Activated naive CD4-positive, alpha-beta T cell treated with anti-CD3 and anti-CD28 coated beads, Interleukin-2, amount 50 U/mL, for 16 hours (primary cell): ENCODE measurements at places on chromosomes 16 and 17.
A peak's percentile ranks its signal among the peaks of the same experiment; 100 is the strongest.

DNA sequence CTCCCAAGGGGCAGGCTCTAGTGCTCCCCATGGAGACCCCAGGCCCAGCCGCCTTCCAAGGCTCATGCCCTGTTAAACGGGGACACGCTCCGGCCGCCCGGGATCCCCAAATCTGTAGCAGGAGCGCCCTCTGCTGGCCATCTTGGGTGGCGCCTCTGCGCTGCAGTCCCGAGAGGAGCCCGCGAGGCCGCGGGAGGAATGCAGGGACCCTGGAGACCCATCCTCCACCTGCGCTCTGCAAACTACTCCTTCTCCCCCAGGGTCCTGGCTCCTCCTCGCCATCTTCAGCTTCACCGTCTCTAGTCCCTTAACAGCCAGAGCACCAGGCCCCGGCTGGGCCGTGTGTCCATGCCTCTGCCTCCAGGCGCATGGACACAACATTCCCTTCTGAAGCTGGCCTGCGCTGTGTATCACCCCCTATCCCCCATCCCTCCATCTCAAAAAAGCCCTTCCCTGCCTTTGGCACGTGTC is 23.6 kb upstream of the KRT17 start:
- DNase-seq, result peak; percentile 89

DNA sequence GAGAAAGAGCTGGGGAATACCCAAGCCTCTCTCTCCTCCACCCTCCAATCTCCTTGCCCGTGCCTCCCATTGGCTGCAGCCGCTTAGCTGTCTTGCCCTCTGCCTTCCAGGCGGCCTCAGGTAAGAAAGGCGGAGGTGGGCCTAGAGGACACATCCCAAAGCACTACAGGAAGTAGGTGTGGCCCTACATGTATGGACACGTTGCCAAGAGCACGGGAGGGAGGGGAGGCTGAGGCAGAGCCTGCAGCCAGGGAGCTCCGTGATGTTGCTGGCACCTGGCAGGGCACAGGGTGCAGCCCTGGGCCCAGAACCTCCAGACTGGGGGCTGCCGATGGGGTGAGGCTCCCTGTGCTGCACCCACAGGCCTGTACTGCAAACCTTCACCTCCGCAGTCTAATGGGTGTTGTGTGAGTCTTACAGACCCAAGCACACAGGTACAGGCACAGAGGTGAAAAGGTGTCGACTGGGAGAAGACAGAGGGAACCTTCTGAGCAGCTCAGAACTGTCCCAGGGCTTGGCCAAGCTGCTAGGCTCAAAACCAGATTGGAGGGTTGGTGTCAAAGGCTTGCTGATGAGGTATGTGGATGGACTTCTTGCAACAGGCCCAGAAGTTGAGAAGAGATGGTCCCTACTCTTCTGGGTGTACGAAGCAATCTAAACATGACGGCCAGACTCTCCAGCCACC is 23.5 kb upstream of the FOXK2 start:
- no peak for DNase-seq

DNA sequence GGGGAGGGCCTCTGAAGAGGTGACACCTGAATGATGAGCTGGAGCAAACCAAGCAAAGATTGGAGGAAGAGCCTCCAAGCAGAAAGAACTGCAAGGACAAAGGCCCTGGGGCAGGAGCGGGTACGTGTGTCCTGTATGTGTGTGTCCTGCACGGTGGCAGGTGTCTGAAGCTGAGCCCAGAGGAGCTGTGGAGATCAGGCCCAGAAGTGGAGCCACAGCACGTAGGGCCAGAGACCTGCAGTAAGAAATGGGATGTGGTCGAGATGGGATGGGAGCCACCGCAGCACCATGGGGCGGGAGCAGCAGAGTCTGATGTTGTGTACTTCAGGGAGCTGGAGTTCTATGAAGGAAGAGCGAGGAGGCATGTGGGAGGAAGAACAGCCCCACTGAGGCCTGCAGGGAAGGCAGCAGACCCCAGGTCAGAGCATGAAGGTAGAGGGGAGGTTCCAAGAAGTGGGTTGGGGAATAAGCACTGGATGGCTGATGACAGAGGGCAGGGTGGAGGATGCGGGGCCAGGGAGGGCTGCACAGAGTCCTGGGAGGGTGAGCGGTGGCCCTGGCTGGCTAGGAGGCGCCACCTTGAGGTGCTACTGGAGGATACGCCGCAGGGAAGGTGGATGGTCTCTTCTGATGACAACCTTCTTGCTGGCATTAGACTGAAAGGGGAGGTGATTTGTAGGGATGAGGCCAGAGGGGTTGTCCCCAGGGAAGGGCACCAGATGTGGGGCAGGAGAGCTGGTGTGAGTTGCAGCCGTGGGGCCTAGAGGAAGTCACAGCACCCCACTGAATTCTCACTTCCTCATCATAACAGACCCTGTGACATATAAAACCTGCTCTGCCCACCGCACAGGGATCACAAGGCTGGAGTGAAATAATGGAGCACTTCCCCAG is 10.6 kb upstream of the CETP start:
- peak; percentile 63 for DNase-seq

DNA sequence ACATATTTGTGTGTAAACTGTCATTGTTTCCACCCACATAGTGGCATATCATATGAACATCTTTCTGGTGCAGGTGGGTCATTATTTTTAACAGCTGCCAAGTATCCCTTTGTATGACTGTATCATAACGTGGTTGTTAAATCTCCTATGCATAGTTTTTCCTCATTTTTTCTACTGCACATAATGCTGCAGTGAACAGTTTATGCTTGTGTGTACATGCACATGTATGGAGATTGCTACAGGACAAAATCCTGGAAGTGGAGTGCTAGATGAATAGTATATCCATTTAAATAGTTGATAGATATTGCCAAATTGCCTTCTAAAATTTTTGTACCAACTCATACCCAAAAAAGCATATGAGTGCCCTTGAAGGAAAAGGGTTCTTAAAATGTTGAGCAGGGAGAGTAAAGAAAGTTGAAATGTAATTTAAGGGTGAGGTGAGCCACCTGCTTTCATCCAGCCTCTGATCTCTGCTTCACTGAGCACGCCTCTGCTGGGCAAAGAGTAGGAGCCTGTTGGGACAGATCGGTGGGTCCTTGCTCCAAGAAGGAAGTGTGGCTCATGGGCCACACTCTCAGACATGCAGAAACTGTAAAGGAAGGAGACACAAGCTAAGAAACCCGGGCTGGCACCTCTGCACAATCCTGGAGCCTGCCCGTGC is 55.3 kb downstream of the HLF start:
- no peak for DNase-seq

GRCh38 chr16:47777220-47777619 is 316.1 kb downstream of the PHKB start:
- no peak for DNase-seq

GRCh38 chr17:70327279-70327678 is 157.9 kb downstream of the KCNJ2 start:
- DNase-seq, result no peak

GRCh38 chr16:27706156-27706865 is 156.4 kb downstream of the KATNIP start:
- no peak for DNase-seq

GRCh38 chr17:39899215-39899614 is 19.2 kb downstream of the GSDMB start:
- no peak for DNase-seq

DNA sequence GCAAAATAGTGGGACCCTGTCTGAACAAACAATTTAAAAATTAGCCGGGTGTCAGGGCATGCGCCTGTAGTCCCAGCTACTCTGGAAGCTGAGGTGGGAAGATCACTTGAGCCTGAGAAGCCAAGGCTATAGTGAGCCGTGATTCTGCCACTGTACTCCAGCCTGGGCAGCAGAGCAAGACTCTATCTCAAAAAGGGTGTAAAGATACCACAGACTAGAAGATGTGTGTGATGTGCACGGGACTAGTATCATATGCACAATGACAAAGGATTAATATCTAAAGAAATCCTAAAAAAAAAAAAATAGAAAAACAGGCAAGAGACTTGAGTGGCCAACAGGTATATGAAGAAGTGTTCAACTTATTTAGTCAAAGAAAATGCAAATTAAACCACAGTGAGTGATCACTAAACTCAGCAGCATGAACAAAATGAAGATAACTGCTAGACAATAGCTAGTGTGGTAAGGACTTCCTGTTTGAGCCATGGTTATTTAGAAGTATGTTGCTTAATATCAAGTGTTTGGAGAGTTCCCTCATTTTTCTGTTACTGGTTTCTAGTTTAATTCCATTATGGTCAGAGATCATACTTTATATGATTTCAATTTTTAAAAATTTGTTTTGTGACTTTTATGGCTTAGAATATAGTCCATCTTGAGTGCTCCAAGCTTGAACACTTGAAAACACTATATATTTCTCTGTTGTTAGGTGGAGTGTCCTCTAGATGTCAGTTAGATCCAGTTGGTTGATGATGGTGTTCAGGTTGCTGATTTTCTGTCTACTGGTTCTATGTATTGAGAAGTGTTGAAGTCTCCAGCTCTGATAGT is 14.7 kb upstream of the SLX4 start:
- DNase-seq, result no peak

DNA sequence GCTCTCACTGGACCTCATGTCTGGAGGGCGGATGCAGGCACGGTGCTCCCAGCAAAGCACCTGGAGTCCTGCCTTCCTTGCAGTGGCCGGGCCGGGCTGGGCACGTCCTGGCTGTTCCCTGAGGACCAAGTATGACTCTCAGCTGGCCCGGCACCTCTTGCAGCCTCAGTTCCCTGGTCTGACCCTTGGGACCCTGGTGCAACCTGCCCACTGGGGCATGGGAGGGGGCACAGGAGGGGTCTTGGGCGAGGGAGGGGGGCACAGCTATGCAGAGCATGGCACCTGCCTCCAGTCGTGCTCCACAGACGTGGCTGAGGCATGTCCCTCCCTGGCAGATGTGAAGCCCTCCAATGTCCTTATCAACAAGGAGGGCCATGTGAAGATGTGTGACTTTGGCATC is 19.6 kb downstream of the MAP2K3 start:
- DNase-seq, result peak; percentile 10

GRCh38 chr16:81560979-81561657 is 116.5 kb downstream of the CMIP start:
- no peak for DNase-seq

GRCh38 chr17:68491381-68492231 is 20.6 kb upstream of the PRKAR1A start:
- no peak for DNase-seq

GRCh38 chr16:84449156-84450140 is 55.0 kb downstream of the MEAK7 start:
- DNase-seq, result no peak

GRCh38 chr16:11360641-11361373 is 15.5 kb downstream of the RMI2 start:
- DNase-seq, result no peak

DNA sequence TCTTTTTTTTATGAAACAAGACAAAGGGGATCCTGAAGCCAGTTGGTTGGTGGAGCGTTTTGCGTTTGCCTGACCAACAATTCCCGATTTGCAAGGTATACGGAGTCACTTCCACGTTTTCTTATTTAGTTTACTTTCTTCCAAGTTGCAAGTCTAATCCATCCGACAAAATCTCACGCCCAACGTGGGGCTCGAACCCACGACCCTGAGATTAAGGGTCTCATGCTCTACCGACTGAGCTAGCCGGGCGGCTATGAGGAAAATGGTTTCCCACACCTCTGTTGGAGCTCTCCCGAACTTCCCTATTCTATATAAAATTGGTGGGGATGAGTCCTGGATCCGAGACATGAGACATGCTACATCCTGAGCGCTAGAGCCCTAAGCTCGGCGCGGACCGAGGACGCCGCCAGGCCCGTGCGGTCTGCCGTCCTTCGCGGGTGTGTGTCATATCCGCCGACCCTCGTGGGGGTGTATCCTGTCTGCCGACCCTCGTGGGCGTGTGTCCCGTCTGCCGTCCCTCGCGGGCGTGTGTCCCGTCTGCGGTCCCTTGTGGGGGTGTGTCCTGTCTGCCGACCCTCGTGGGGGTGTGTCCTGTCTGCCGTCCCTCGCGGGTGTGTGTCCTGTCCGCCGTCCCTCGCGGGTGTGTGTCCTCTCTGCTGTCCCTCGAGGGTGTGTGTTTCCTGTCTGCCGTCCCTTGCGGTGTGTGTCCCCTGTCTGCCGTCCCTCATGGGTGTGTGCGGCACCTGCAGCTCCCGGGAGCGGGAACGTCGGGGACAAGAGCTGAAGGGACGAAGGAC is 22.6 kb downstream of the ZNF213 start:
- DNase-seq, result peak; percentile 41

- DNase-seq, result no peak
These were observed 35.8 kb upstream of the RASL10B start for GRCh38 chr17:35695613-35696012.

GRCh38 chr16:10558305-10558704 is 22.1 kb downstream of the EMP2 start:
- DNase-seq, result no peak

- DNase-seq, result no peak
These were observed 73.8 kb downstream of the SDR42E1 start for GRCh38 chr16:81937305-81938038.

GRCh38 chr17:76995387-76996105 is 127.3 kb downstream of the MGAT5B start:
- DNase-seq, result no peak

DNA sequence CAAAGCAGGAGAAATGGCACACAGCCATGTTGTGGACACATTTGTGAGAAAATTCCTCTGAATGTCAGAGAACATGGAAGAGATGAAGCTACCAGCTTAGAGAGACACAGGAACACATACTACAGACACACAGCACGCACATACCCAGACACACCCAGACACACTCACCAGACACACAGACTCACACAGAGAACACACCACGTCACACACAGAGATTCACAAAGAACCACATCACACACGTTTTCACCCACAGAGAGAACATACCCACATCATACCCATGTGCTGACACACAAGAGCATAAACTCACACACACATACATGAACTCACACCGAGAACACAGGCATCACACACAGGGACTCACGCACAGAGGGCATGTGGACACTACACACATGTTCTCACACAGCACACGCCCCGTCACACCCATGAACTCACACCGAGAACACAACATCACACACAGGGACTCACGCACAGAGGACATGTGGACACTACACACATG is 124.9 kb downstream of the METRNL start:
- DNase-seq, result no peak

GRCh38 chr17:66720027-66720426 is 114.9 kb upstream of the CACNG5 start:
- DNase-seq, result no peak

GRCh38 chr17:19249681-19250080 is 12.5 kb downstream of the EPN2 start:
- DNase-seq, result no peak

DNA sequence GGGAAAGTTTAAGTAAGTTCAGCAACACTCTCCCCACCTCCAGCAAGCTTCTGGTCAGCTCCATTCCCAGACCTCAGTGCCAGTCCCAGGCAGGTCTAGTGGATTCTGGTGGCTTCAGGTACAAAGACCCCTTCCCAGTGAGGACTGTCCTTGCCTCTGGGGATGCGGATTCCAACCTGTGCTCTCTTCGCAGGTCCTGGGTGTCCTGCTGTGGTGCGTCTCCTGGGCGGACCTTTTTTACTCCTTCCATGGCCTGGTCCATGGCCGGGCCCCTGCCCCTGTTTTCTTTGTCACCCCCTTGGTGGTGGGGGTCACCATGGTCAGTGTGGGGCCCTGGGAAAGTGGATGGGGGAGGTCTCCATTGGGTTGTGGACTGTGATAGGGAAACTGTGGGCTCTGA is 21.8 kb downstream of the ABCC3 start:
- DNase-seq, result no peak
